ENCODE measurements at places on chromosomes 7 and 10. TPM values are rescaled to one million over a fixed set of nuclear protein-coding genes. Genes with fewer than 3 reads are reported as not detected.
A peak's percentile ranks its signal among the peaks of the same experiment; 100 is the strongest.

DNA sequence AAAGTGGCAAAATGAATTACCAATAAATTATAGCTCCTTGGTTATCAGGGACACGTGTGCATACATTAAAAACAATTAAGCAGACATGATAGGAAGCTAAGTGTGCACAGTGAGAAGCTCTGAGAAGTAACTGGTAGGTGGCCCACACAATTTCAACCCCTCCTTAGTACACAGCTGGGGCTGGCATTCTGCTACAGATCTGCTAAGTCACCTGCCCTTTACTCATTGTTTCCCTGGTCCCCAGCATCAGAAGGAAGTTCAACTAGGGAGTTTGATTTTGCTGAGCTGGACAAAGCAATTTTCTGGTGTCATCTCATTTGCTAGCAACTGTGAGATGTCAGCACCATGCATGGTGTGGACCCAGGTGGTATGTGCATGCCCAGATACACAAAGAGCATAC lies 424.1 kb upstream of the NPVF start:
- DNase-seq, result no peak

DNA sequence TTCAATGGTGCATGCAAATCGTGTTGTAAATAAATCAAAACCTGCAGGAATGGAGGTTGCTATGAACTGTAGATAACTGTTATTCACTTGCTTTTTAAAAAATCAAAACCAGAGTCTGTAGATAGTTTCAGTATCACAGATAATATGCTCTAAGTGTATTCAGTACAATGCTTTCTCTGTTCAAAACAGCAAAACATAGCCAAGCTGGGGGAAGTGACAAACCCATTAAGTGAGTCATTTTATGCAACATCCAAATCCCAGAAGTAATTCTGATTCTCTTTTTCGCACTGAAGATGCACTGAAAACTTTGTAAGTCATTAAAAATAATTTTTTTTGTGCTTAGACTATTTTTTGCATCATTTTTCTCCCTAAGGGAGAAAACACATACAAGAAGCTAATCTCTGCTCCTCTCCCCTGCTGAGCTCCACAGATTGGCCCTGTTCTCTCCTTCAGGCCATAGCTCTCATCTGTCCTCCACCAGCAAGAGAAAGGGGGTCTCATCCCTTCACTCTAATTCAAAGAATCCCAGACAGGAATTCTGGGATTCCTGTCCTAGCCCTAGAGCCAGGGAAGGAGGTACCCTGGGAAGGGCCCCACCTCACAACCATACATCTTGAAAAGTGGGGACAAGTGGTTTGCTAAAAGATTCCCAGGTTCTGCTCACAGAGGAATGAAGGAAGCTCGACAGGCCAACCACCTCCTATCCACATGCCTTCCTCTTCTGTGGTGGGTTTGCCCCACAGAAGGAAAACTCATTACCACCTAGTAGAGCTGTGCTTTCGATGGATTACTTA lies 4.9 kb downstream of the PRTFDC1 start:
- no peak for DNase-seq

DNA sequence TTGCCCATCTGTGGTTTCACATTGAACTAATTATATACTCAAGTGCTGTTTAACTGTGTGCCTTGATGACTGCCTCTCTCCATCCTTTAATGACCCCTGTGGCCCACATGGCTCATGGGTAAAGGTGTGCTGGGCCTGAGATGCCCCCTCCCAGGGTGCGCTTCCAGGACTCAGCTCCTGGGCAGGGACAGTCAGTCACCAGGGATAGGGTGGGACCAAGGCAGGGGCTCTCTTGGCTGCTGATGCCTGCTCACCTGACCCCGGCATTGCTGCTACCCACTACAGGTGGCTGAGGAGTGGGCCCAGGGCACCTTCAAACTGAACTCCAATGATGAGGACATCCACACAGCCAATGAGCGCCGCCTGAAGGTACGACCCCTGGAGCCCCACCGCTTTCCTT lies 6.5 kb downstream of the ASL start:
- DNase-seq, result no peak

- DNase-seq, result no peak
These were observed 105.2 kb upstream of the GSDME start for GRCh38 chr7:24862461-24862860.

DNA sequence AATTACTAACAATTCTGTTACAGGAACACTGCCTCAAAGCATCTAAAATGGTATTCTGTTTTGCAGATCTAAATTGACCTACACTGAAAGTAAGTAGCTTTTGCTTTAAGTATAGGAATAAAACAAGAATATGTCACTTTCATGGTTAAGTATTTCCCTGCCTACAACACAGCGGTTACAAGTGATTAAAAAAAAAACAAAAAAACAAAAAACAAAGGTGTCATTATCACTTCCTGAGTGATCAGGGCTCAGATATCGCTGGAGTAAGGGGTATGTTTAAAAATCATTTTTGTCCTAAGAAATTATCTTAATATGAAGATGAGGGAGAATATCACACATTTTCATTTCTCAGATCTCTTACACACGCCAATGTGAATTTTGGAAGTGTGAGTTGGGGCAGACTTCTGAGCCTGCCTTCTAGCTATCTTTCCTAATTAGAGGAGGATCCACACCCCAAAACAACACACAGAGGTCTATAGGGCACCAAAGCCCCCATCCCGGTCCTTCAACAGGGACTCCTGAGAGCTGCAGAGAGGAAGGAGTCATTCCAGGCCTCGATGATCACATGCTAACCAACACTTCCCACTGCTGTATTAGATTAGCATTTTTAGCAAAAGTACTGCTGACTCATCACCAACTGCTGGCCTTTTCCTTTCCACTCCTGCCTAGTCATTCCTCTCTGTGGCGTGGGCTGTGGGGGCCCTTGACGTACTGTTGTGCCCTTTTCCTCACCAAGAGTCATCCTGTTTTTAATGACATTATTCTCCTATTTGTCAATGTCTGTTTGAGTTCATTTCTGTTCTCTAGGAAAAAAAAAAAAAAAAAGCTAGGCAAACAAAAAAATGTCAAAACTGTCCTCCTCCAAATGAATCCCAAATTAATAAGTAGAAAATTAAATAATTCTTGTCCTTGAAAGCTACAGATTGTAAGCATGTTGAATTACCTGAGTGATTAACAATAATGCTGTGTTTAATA lies 31.2 kb downstream of the PRTFDC1 start:
- peak; percentile 71 for DNase-seq

DNA sequence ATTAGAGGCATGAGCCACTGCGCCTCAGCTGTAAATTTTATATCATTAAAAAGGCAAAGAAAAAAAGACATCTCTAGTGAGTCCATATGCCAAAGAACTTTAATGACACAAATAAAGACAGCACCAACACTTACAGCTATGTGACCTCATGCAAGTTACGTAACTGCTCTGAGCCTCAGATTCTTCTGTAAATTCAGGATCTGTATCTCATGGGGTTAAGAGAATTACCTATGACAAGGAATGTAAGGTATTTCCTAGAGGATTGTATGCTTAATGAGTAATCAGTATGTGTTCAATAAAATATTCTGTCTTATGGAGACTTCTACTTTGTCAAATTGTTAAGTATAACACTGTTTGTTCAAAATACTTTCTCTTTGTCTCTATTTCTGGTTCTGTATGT lies 274.0 kb upstream of the GLI3 start:
- DNase-seq, result no peak

DNA sequence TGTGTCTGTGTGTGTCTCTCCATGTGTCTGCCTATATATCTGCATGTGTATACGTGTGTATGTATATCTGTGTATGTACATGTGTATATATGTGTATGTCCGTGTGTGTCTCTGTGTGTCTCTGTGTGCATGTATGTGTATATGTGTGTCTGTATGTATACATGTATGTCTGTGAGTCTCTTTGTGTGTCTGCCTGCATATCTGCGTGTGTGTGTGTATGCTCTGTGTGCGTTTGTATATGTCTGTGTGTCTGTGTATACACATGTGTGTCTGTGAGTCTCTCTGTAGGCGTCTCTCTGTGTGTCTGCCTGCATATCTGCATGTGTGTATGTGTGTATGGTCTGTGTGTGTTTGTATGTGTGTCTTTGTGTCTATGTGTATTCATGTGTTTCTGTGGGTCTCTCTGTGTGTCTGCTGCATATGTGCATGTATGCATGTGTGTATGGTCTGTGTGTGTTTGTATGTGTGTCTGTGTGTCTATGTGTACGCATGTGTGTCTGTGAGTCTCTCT lies 23.7 kb upstream of the KLF6 start:
- DNase-seq, result no peak

DNA sequence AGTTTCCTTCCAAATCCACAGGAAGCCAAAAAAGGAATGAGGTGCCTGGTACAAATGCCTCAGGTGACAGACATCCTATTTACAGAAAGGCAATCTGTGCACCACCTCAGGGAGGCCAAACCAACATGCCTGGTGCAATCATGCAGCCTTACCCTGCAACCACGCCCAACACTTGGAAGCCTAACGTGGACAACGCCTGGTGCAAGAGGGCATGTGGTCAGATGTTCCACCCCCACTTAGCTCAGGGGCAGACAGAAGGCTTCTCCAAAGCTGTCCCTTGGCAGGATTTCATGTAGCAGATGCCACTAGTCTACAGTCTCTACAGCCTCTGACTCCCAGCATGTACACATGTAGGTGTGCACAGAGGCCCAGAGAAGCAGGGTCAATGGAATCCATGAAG lies 89.5 kb downstream of the KCNMA1 start:
- DNase-seq, result no peak

GRCh38 chr7:95476904-95477594 lies 8.7 kb upstream of the ASB4 start:
- peak; percentile 24 for DNase-seq

GRCh38 chr7:55104712-55105433 lies 86.1 kb downstream of the EGFR start:
- no peak for DNase-seq

DNA sequence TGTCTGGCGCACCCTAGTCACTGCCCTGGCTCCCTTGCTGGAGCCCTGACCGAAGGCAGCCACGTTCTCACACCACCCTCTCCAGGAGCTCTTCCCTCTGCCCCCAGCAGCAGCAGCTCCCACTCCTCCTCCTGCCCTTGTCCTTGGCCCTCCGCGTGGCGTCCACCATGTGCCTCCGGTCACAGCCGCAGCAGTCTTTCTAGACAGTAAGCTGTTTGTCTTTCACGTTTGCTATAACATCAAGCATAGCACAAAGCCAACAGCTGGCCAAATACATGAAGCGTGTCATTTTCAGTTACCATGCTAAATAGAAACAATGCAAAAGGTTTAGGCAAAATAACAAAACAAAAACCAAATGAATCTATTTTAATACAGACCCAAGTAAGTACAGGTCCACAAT lies 3.3 kb downstream of the PITRM1 start:
- DNase-seq, result no peak

DNA sequence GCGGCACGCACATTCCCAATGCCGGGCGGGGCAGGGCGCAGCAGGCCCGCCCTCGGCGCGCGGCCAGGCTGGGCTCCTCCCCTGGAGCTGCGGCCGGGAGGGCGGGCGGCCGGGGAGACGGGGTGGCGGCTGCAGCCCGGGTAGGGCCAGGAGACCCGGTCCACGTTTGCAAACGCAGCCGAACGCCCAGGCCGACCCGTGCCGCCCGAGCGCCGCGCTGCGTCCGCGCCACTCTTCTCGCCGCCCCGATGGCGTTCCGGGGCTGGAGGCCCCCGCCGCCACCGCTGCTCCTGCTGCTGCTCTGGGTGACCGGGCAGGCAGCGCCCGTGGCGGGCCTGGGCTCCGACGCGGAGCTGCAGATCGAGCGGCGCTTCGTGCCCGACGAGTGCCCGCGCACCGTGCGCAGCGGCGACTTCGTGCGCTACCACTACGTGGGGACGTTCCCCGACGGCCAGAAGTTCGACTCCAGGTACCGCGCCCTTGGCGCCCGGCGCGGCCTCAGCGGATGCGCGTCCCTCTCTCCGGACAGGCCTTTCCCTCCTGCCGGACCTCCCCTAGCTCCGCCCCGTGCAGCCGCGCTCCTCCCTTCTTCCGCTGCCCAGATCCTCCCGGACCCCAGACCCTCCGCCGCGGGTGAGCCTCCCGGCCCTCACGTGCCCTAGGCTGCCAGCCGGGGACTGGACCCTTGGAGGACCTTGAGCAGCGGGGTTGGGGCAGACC lies at the start of gene FKBP9:
Gene FKBP9, plus strand, starts transcription at position 115 of the 720 bp plus-strand sequence. Its CDS starts 134 bp downstream, at position 249.
- no peak for DNase-seq

DNA sequence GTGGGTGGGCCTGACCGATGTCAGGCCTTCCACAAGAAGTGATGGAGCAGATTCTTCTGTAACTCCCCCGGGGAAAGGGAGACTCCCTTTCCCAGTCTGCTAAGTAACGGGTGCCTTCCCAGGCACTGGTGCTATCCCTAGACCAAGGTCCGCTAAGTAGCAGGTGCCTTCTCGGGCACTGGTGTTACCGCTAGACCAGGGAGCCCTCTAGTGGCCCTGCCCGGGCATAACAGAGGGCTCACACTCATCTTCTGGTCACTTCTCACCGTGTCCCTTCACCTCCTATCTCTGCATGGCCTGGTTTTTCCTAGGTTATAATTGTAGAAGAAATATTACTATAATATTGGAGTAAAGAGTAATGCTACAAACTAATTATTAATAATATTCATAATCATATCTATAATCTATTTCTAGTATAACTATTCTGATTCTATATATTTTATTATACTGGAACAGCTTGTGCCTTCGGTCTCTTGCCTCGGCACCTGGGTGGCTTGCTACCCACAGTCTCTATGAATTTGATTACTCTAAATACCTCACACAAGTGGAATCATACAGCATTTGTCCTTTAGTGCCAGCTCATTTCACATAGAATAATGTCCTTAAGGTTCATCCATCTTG lies 1378.7 kb downstream of the XPNPEP1 start:
- DNase-seq, result peak; percentile 0

- no peak for DNase-seq
These were observed 5.1 kb upstream of the SH2D4B start for GRCh38 chr10:80532571-80532970.

HIBADH gene
- total RNA-seq, result 41.9 TPM

TSPAN15 gene
- 21.0 TPM for total RNA-seq

CYP26C1 gene
- 0.33 TPM for total RNA-seq

CYP2C9 gene
- total RNA-seq, result not detected

MINPP1 gene
- 36.2 TPM for total RNA-seq

PRSS37 gene
- not detected for total RNA-seq

TAS2R4 gene
- total RNA-seq, result 0.85 TPM

TAS2R41 gene
- not detected for total RNA-seq

SEMA3D gene
- total RNA-seq, result 0.95 TPM

ELOVL3 gene
- total RNA-seq, result not detected
